A549 treated with DMSO at 1 μM for 4 hours (cell line): ENCODE measurements at places on chromosomes 3 and 15. TPM values are rescaled to one million over a fixed set of nuclear protein-coding genes. Genes with fewer than 3 reads are reported as not detected.

ZPLD1 gene
- 0.04 to 0.07 TPM (median 0.06 TPM) in 4 of 5 replicates, not detected in the other for total RNA-seq

KBTBD12 gene
- total RNA-seq: not detected in 5 replicates

COL6A5 gene
- not detected in 5 replicates for total RNA-seq

CHRNB4 gene
- 0.73 to 1.7 TPM (median 0.95 TPM) in 5 replicates for total RNA-seq

ATG3 gene
- 44.6 to 47.7 TPM (median 46.5 TPM) in 5 replicates for total RNA-seq

STRIT1 gene
- total RNA-seq: not detected in 5 replicates

CEMIP gene
- total RNA-seq: 1.8 to 3.1 TPM (median 2.2 TPM) in 5 replicates

HACL1 gene
- total RNA-seq: 23.6 to 29.0 TPM (median 25.7 TPM) in 5 replicates

FBXL2 gene
- 5.3 to 9.5 TPM (median 7.8 TPM) in 5 replicates for total RNA-seq

SLC7A14 gene
- total RNA-seq: not detected in 5 replicates

SPPL2A gene
- total RNA-seq: 81.9 to 114 TPM (median 111 TPM) in 5 replicates

KATNBL1 gene
- 30.5 to 41.9 TPM (median 33.8 TPM) in 5 replicates for total RNA-seq

BCHE gene
- total RNA-seq: 1.1 to 1.2 TPM (median 1.1 TPM) in 5 replicates

PAQR9 gene
- total RNA-seq: 2.9 to 4.0 TPM (median 3.4 TPM) in 5 replicates

GP9 gene
- total RNA-seq: not detected in 5 replicates

CACNA2D2 gene
- 0.36 to 0.78 TPM (median 0.42 TPM) in 5 replicates for total RNA-seq

GXYLT2 gene
- 1.2 to 2.2 TPM (median 1.7 TPM) in 5 replicates for total RNA-seq

ACP3 gene
- total RNA-seq: 0.02 TPM in 1 of 5 replicates, not detected in the others

INSYN1 gene
- total RNA-seq: 1.4 to 2.6 TPM (median 2.1 TPM) in 5 replicates

LMCD1 gene
- 75.6 to 119 TPM (median 81.9 TPM) in 5 replicates for total RNA-seq

PARL gene
- 62.4 to 68.8 TPM (median 66.7 TPM) in 5 replicates for total RNA-seq

MKRN2OS gene
- not detected in 5 replicates for total RNA-seq

BFSP2 gene
- total RNA-seq: not detected in 5 replicates

MNS1 gene
- total RNA-seq: 2.7 to 4.1 TPM (median 3.4 TPM) in 5 replicates

BLM gene
- total RNA-seq: 12.1 to 15.5 TPM (median 12.4 TPM) in 5 replicates

SPATA12 gene
- total RNA-seq: 0.45 to 0.64 TPM (median 0.52 TPM) in 5 replicates

LRRIQ4 gene
- total RNA-seq: not detected in 5 replicates

MPI gene
- total RNA-seq: 29.5 to 46.7 TPM (median 32.5 TPM) in 5 replicates

CCDC54 gene
- total RNA-seq: not detected in 5 replicates

INO80 gene
- 12.7 to 14.4 TPM (median 13.7 TPM) in 5 replicates for total RNA-seq

REC114 gene
- total RNA-seq: not detected in 5 replicates

THBS1 gene
- 29.3 to 50.9 TPM (median 38.2 TPM) in 5 replicates for total RNA-seq

ISL2 gene
- total RNA-seq: 3.3 to 4.6 TPM (median 4.0 TPM) in 5 replicates

SKOR1 gene
- total RNA-seq: 0.03 to 0.04 TPM (median 0.03 TPM) in 3 of 5 replicates, not detected in the others

MYH15 gene
- 0.24 to 0.32 TPM (median 0.31 TPM) in 5 replicates for total RNA-seq

GCSAM gene
- not detected in 5 replicates for total RNA-seq

GOLGA8J gene
- total RNA-seq: 0.10 TPM in 1 of 5 replicates, not detected in the others

SIN3A gene
- 29.2 to 38.7 TPM (median 36.8 TPM) in 5 replicates for total RNA-seq

UBA7 gene
- total RNA-seq: 0.45 to 0.74 TPM (median 0.48 TPM) in 5 replicates

ZNF502 gene
- 1.5 to 2.6 TPM (median 1.7 TPM) in 5 replicates for total RNA-seq

ALCAM gene
- 58.7 to 88.2 TPM (median 71.1 TPM) in 5 replicates for total RNA-seq

GABRG3 gene
- total RNA-seq: 0.12 to 0.60 TPM (median 0.36 TPM) in 5 replicates
